ENCODE measurements at places on chromosomes 7 and 10.

DNA sequence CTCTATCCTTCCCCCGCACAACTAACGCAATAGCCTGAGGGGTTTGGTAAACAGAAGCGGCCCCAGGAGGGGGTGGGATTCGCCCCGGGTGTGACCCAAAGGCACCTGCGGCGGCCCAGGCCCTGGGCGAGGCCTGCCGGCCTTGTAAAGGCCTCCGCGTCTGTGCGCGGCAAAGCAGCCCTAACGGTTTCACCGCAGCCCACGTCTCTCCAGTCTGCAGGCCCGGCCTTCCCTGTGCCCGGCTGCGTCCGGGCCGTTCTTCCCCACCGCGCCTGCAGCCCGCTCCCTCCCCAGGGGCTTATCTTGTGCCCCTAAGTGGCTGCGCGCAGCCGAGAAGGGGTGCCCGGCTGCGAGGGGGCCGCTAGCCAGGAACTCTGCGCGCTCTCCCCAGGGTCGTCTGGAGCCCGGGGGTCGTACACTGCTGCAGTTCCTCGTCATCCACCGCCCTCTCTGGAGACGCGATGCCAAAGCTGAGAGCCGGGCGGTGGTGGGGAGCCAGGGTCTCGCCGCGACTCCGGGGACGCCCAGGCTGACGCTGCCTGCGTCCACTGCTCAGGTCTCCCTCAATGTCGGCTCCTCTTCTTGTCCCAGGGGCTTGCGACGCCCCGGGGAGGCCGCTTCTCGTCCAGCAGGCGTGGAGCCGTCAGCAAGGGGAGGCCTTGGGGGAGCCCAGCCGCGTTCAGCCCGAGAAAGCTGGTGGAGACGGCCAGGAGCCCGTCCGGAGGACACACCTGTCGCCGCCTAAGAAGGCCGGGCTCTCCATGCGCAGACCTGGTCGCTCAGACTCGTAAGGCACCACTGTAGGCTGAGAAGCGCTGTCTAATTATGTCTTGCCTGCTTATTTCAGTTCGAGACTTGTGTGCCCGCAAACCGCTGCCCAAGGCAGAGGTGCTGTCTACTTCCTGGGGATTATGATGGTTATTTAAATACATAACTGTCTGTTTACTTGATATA is 132.3 kb downstream of the SPAG6 start:
- no peak for DNase-seq

DNA sequence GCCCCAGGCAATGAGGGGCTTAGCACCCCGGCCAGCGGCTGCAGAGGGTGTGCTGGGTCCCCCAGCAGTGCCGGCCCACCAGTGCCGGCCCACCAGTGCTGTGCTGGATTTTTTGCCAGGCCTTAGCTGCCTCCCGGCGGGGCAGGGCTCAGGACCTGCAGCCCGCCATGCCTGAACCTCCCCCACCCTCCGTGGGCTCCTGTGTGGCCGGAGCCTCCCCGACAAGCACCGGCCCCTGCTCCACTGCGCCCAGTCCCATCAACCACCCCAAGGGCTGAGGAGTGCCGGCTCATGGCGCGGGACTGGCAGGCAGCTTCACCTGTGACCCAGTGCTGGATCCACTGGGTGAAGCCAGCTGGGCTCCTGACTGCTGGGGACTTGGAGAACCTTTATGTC is 3.5 kb upstream of the ACSL5 start:
- no peak for DNase-seq

- no peak for DNase-seq
Observed at GRCh38 chr7:121447243-121447910, 51.3 kb upstream of the FAM3C start.

DNA sequence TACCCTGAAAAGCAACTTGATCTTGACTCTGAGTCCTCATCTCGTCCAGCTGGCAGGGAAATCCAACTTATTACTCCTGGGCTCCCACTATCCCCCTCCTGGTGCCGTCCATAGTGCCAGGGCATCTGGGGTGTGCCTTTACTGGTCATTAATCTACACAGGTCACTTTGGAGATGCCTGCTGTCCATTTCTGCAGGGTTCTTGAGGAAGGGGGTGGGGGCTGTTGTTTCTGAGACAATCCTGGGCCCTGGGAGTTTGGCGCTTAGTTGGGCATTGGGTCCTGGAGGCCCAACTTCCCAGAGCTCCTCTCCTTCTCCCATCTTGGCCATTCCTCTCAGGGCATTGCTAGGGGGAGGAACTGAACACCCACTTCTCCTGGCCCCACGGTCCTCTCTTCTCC is 6.0 kb upstream of the TACR2 start:
- no peak for DNase-seq

DNA sequence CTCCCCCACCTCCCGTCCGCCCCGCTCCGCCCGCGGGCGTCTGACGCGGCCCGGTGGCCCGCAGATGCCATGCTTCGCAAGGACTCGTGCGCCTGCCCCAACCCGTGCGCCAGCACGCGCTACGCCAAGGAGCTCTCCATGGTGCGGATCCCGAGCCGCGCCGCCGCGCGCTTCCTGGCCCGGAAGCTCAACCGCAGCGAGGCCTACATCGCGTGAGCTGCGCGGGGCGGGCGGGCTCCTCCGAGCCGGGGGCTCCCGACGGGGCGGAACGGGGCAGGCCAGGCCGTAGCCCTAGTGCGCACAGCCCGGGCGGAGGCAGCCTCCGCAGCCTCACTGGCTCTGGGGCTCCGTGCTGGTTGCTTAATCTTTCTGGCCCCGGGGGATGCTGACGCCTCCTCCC is 2.8 kb downstream of the ASIC3 start:
- DNase-seq, result no peak

- no peak for DNase-seq
Observed at GRCh38 chr7:28024786-28025334, 155.7 kb downstream of the JAZF1 start.

- DNase-seq, result no peak
Observed at GRCh38 chr7:43096875-43097274, 15.6 kb upstream of the HECW1 start.

DNA sequence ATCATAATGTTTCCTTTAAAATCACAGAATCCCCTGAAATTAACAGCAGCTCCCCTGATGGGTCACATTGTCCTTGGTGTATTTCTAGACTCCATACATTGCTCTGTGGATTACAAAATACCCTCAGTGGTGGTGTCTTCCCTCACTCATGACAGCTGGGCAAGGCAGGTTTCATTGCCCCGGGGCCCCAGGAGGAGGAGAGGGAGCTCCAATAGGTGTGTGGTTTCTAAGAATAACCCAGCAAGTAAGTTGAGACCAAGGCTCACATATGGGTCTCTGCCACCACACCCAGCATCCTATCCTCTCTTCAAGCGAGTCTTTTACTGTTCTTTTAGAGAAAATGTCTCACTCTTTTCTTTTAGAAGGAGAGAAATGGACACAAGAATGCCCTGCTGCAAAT is 63.6 kb downstream of the PKD1L1 start:
- DNase-seq, result no peak

DNA sequence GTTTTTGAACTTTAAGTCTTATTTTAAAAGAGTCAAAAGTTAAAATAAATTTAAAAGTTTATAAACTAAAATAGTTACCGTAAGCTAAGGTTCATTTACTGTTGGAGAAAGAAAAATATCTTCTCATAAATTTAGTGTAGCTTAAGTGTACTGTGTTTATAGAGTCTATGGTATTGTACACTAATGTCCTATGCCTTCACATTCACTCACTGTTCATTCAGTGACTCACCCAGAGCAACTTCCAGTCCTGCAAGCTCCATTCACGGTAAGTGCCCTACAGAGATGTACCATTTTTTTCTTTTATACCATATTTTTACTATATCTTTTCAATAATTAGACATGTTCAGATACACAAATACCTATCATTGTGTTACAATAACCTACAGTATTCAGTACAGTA is 97.6 kb downstream of the PTN start:
- DNase-seq, result no peak

DNA sequence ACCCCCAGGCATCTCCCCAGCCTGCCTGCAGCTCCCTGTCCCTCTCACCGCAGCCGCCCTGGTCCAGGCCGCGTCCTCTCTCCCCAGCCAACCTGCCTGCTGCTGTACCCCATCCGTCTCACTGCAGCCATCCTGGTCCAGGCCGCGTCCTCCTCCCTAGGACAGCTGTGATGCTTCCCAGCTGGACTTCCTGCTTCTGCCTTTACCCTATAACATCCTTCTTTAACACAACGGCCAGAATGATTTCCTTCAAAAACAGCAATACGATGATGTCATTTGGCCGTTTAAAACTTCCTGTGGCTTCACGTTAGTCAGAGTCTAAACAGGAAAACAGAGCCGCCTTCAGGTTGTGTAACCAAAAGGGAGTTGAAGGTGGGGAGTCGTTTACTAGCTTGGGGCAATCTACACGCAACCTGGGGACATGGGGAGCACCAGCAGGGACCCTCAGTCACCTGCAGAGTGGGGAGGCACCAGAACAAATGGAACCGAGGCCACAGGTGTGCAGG is 32.2 kb upstream of the ZFAND2A start:
- DNase-seq, result no peak

DNA sequence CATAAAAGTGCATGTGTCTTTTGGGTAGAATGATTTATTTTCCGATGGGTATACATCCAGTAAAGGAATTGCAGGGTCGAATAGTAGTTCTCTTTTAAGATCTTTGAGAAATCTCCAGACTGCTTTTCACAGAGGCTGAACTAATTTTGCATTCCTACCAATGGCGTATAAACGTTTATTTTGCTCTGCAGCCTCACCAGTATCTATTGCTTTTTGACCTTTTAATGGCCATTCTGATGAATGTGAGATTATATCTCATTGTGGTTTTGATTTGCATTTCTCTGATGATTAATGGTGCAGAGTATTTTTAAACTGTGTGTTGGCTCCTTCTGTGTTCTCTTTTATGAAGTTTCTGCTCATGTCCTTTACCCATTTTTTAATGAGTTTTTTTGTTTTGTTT is 1020.1 kb downstream of the NXPH1 start:
- DNase-seq, result no peak

DNA sequence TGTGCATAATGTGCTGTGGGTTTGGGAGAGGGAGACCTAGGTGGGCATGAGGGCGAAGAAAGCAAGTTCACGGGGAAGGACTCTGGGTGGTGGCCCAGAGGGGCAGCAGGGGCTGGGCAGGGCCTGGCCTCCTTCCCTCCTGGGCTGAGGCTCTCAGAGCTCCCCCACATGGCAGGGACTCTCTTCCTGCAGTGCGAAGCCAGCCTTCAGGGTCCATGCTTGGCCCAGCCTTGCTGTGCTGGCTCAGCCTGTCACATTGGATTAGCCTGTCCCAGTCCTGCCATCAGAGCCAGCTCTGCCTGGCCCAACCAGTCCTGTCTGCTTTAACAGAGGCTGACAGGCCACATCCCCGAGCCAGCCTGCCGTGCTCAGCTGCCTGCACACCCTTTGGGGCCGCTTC is 20.4 kb upstream of the ZNF488 start:
- no peak for DNase-seq

DNA sequence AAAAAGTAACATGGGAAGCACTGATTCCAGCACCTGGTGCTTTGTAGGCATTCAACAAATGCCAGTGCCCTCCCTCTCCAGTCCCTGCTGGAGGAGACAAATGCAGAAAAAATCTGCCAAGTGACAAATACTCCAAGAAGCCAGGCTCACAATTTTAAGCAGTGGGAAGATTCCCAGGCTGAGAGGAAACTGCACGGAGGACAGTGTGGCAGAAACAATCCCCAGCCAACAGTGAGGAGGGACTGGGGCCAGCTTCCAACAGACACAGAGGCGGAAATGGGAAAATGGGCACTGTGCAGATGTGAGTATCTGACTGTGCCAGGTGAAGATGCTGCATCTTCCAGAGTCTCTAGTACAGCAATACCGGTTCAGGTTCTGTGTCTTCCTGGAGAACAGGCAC is 106.3 kb downstream of the SLIT1 start:
- DNase-seq, result no peak

DNA sequence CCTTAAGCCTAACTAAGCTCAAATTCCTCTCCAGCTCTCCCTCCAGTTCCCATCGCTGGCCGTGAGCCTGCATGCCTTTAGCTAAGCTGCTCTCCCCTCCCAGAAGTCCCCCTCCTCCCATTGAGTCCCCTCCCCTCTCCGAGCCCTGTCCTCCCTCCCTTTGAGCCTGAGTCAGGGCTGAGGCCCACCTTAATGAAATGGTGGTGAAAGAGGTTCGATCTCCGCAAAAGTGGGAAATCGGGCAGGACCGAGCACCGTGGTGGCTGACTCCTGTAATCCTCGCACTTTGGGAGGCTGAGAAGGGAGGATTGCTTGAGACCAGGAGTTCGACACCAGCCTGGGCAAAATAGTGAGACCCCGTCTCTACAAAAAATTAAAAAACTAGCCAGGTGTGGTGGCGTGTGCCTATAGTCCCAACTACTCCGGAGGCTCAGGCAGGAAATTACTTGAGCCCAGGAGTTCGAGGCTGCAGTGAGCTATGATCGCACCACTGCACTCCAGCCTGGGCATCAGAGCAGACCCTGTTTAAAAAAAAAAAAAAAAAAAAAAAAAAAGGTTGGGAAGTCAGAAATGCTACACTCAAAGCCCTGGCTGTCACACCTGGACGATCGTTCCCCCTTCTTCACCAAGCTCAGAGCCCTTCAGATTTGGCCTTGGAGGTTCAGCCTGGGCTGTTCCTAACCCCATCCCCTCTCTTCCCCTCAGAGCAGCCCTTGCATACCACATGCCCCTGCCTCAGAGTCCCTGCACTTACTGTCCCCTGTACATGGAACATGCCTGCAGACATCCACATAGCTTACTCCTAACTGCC is 995 bp upstream of the CLDN3 start:
- no peak for DNase-seq

DNA sequence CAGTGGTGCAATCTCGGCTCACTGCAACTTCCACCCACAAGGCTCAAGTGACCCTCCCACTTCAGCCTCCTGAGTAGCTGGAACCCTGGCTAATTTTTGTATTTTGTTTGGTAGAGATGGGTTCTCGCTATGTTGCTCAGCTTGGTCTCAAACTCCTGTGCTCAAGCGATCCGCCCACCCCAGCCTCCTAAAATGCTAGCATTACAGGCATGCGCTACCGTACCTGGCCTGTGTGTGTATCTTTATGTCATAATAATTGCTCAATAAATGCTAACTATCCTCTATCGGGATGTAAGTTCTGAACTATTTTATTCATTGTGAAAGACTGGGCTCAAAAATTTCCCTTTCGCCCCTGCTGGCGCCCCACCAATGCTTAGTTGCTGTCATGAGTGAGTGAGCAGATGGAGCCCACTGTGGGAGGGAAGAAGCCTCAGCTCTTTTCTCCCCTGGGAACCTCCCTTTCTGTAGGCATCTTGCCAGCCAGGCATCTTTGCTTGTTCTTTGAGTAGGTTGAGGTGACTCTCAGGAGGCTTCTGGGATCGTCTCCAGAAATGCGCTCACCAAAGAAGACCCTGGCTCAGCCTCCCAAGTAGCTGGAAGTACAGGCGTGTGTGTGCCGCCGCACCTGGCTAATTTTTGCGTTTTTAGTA is 38.3 kb downstream of the CAMK1D start:
- DNase-seq, result no peak

- DNase-seq, result no peak
Observed at GRCh38 chr10:30737931-30738391, 108.4 kb upstream of the LYZL2 start.

DNA sequence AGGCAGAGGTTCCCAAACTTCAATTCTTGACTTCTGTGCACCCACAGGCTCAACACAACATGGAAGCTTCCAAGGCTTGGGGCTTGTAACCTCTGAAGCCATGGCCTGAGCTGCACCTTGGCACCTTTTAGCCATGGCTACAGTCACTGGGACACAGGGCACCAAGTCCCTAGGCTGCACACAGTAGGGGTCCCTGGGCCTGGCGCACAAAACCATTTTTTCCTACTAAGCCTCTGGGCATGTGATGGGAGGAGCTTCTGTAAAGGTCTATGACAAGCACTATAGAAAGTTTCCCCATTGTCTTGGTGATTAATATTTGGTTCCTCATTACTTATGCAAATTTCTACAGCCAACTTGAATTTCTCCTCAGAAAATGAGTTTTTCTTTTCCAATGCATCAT is 420.9 kb upstream of the GRM3 start:
- no peak for DNase-seq

- DNase-seq, result no peak
Observed at GRCh38 chr10:29078919-29079318, 210.0 kb upstream of the LYZL1 start.

Data from esophagus squamous epithelium (tissue), 5 donors.